ENCODE measurements at places on chromosomes 1 and 21.

DNA sequence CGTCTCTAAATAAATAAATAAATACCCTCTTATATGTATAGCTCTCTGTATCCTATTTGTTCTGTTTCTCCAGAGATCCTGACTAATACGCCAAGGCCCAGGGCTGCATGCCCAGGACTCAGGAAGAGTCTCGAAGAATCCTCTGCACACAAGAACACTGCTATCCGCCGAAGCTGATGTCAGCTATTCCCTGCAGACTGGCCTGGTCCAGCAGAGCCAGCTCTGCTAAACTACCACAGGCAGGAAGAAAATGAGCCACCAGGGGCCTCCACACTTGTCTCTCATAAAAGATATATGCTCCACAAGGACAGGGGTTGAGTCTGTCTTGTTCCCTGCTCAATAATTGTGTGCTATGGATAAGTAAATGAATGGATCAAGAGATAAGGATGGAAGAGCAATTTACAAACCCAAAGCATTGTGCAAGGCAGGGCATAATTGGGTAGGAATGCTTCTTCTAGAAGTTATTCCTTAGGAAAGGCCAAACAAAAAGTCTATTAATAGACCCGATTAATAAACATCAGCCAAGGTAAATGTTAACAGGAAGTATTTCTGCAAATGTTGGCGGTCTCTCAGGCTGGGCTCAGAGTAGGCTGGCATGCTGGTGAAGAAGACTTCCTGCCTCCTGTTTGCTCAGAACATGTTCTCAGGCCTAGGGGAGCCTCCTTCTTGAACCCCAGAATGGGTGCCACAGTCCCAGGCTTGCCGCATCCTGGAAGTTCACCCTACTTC lies 26.3 kb upstream of the MAN1C1 start:
- DNase-seq = no peak

GRCh38 chr1:20284625-20285024 lies 6.0 kb upstream of the VWA5B1 start:
- DNase-seq = no peak

- no peak for DNase-seq
These were observed 73.6 kb downstream of the SMYD2 start for GRCh38 chr1:214354440-214355148.

- DNase-seq = no peak
These were observed 56.3 kb downstream of the TBX15 start for GRCh38 chr1:118931876-118932275.

- DNase-seq = no peak
These were observed 45.2 kb downstream of the LDLRAD2 start for GRCh38 chr1:21857142-21857839.

Data from activated CD4-positive, alpha-beta T cell treated with anti-CD3 and anti-CD28 coated beads, Interleukin-2, Interleukin-6, amounts not matched to agents 100 ng/mL and 50 ng/mL, durations not matched to agents 16 hours and 8 hours (primary cell).